ENCODE measurements at places on chromosomes 2 and 18. TPM values are rescaled to one million over a fixed set of nuclear protein-coding genes. Genes with fewer than 3 reads are reported as not detected.

The TUBB6 gene
- total RNA-seq, result 821 TPM

The CYP1B1 gene
- 6.5 TPM for total RNA-seq

The MYL1 gene
- total RNA-seq, result not detected

The UGT1A9 gene
- total RNA-seq, result not detected

The HRH4 gene
- not detected for total RNA-seq

The ACTG2 gene
- 59.6 TPM for total RNA-seq

The GPR39 gene
- total RNA-seq, result 3.2 TPM

The FSHR gene
- total RNA-seq, result not detected

The STK39 gene
- total RNA-seq, result 15.5 TPM

The TEX44 gene
- not detected for total RNA-seq

The HJURP gene
- 27.2 TPM for total RNA-seq

The ASIC4 gene
- total RNA-seq, result under 0.01 TPM

The CCDC85A gene
- 2.3 TPM for total RNA-seq

The CIDEA gene
- not detected for total RNA-seq

The DES gene
- 35.8 TPM for total RNA-seq

The PRKAG3 gene
- total RNA-seq, result not detected

The DSG4 gene
- total RNA-seq, result not detected

The ANO7 gene
- 0.64 TPM for total RNA-seq

The QPCT gene
- 27.1 TPM for total RNA-seq

The GAREM1 gene
- total RNA-seq, result 0.97 TPM

The SPR gene
- 17.7 TPM for total RNA-seq

The PJVK gene
- 1.3 TPM for total RNA-seq

The CRYGC gene
- total RNA-seq, result not detected

The DUSP2 gene
- 2.3 TPM for total RNA-seq

The CHRNG gene
- total RNA-seq, result not detected

The HOXD1 gene
- under 0.01 TPM for total RNA-seq

The TRIM43 gene
- not detected for total RNA-seq

The IL36RN gene
- not detected for total RNA-seq

The KHK gene
- 1.3 TPM for total RNA-seq

The DQX1 gene
- not detected for total RNA-seq

The MROH2A gene
- total RNA-seq, result not detected

The CAPN10 gene
- total RNA-seq, result 22.5 TPM

The NT5DC4 gene
- total RNA-seq, result not detected

The PAX8 gene
- total RNA-seq, result 1.3 TPM

The CENPA gene
- total RNA-seq, result 7.4 TPM

The TMEM163 gene
- not detected for total RNA-seq

The DLX1 gene
- total RNA-seq, result not detected

The HSBP1L1 gene
- 13.5 TPM for total RNA-seq

Measured in fibroblast of villous mesenchyme (primary cell).